ENCODE measurements at places on chromosomes 1 and 21.

DNA sequence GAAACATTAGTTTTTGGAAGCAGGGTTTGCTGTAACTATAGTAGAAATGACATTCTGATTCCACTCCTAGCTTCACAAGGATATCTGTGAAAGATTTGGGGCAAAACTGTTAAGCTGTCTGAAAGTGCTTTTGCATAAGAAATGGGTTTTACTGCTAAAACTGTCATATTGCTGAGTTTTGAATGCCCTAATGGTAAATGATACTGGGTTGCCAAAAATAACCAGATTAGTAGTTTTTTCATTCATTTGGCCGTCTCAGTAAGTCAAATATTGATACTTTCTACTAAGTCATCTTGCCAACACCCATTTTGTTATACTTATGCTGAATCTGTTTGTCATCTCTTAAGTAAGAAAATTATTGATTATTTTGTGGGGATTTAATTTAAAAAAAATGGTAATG is 399 bp upstream of the PTPRC start:
- DNase-seq, result no peak

GRCh38 chr1:30904962-30905335 is 3.6 kb downstream of the SDC3 start:
- DNase-seq, result no peak

- DNase-seq, result no peak
These were observed 32.8 kb downstream of the SNAP47 start for GRCh38 chr1:227768125-227768439.

DNA sequence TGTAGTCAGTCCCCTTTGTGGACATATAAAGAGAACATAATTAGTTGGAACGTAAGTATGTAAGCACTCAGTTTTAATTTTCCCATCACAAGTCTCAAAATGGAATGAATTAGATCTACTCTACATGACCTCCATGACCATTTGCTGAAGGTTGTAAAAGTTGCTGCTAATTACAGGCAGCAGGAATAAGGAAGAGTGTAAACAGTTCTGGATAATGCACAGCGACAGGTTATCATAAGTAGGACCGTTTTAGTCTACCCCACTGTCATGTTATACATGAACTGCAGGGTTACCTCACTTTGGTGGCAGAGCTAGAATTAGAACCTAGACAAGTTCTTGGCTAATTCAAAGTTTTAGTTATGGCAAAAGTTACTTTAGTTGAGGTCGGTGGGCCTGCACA is 21.7 kb downstream of the YTHDF2 start:
- DNase-seq, result no peak

- DNase-seq, result no peak
These were observed 949.7 kb upstream of the TMPRSS15 start for GRCh38 chr21:19353256-19353655.

GRCh38 chr1:51671527-51672325 is 54.8 kb downstream of the OSBPL9 start:
- no peak for DNase-seq

DNA sequence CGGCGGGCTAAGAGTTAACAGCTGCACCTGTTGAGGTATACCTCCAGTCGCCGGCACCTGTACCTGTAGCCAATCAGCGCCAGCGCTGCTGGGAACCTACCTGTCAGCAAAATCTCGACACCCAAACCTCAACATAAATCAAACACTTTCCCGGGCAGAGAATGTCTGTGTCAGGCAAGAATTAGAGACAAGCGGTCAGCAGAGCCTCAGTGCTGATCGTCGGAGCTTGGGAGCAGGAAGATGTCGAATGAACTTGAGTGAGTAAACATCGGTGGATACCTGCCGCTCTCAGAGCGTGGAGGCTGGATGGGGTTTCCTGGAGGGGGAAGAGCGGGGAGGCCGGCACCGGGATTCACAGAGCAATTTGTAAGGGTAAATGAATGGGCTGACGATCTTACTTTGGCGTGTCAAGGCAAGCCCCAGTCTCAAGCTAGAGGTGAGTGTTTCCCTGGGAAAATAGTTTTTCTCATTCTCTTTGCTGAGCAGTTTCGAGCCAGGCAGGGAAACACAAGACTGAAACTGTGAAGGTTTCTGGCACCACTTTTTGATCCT is at the start of gene GRHL3:
Gene GRHL3, plus strand, starts transcription at position 46 of the 552 bp plus-strand sequence. Its CDS starts 195 bp downstream, at position 241.
- no peak for DNase-seq

GRCh38 chr1:115980998-115981993 is 5.0 kb downstream of the SLC22A15 start:
- no peak for DNase-seq

- DNase-seq, result no peak
These were observed 87.2 kb downstream of the HHAT start for GRCh38 chr1:210415846-210416448.

DNA sequence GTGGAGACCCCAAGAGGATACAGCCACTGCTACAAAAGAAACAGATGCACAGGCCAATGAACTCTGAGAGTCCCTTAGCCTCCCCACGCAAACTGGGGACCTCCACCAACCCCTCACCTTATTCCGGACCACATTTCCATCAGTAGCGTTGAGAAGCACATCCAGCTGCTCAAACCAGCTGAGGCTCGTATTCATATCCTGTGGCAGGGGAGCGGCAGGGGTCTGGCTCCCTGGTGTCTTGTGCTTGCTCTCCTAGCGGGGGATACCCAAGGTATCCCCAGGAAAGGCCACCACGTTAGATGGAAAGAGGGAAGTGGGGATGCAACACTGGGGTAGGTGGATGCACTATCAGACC is 481 bp downstream of the CCDC163 start:
- no peak for DNase-seq

GRCh38 chr1:14136152-14136763 is 436.3 kb downstream of the PRDM2 start:
- no peak for DNase-seq

GRCh38 chr1:37845786-37846185 is 13.6 kb downstream of the MTF1 start:
- no peak for DNase-seq

DNA sequence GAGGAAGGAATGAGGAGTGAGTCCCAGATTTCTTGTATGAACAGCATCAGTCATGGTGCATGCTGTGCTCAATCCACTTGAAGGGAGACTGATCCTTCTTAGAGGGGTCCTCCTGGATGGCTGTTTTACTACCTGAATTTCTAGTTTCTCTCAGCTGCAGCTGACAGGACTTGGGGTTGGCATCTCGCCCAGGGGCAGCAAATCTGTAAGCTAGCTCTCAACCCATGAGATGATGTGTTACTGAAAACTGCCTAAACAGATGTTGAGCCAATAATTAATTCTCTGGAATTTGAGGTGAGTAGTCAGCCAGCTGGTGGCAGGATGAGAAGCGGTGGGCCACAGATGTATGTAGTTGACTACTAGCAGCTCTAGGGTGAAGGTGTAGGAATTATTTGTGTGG is 19.6 kb downstream of the BACH1 start:
- no peak for DNase-seq

DNA sequence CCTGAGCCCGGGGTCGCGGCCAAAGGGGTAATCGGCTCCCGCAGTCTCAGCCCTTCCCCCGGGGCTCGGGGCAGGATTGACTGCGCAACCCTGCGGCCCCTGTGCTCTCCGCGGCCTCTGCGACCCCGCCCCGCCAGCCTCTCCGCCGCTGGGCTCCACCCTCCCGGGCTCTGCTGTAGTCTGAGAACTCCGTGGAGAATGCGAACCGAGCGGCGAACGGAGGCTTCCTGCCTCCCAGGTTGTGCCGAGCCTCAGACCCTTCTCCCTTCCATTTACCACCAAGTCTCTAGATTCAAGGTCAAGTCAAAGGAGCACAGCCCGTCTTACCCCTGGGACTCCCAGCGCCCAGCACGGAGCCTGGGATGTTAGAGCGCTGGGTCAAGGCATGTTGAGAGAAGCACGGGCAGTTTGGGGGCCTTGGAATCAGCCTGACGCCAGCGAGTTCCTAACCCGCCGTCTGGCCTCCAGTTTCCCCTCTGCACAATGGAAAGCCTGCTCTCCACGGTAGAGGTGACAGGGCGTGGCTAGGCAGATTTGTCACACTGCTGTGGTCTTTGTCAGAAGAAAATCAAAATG is 3.0 kb downstream of the ATP2B4 start:
- DNase-seq, result peak; percentile 46

DNA sequence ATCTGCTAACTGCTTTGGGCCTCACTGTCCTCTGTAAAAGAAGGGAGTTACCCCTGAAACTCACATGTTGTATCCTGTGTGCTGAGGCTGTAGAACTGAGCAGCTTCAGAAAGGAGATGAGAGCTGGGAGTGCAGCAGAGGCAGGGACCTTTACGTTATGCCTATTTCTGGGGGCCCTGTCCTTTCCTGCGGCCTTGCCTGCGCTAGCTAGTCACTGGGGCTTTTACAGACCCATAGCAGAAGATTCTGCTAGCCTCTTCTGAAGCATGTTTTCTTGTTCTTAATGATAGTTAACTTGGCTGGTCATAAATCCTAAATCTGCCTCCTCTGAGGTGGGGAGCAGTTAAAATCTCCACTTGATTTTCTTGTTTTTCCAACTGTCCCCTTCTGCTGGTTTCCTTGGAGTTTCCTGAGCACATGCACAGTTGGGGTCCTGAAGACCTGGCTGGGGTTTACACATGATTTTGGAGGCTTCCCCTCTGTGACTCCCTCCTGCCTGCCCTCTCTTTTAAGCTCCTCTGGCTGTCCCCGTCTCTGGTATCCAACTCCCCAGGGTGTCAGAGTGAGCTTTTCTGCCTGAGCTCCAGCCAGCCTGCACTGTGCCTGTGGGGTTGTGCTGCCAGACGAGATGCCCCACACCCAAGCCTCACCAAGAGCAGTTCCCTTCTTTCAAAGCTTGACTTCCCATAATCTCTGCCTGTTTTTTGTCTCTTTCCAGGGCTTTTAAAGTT is 76.6 kb downstream of the NOS1AP start:
- no peak for DNase-seq

- DNase-seq, result no peak
These were observed 4.6 kb downstream of the BECN2 start for GRCh38 chr1:241962153-241962552.

GRCh38 chr1:183689762-183690204 is 36.7 kb upstream of the APOBEC4 start:
- DNase-seq, result no peak

- no peak for DNase-seq
These were observed 237.3 kb downstream of the NRIP1 start for GRCh38 chr21:14827468-14827867.

GRCh38 chr1:230976360-230976759 is 2.3 kb downstream of the TTC13 start:
- DNase-seq, result no peak

DNA sequence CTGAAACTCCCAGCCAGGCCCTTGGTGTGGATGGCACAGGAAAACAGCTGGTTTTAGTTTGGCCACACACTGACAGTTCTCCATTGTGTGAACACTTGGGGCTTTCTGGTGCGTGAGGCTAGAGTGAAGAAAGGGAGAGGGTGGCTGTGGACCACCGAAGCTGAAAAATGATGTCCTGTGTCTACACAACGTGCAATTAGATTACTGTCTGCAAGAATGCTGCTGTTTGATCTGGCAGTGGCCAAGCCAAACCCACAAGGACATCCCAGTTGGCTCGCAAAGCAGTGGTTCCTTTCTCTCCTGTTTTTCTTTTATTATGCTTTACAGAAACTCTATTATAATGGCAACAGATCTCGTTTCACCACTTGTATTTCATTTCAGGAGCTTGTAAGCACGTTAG is 58.9 kb downstream of the ERG start:
- DNase-seq, result no peak

DNA sequence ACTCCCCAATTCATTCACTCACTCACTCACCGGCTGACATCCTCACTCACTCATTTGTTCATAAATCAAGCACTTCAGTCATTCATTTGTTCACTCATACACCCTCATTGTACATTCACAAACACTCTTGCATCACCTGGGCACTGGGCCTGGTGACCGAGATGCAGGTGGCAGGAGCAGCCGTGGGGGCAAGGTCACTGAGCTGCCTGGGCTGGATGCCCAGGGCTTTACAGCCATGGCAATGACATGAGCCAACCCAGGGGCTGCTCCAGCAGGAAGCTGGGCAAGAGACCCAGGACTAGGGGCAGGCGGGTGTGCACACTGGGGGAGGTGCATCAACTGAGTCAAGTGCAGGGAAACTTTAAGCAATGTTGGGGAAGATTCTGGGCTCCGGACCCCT is 113.6 kb upstream of the IGSF21 start:
- DNase-seq, result no peak

- no peak for DNase-seq
These were observed 142.7 kb downstream of the HIVEP3 start for GRCh38 chr1:41775956-41776585.

- peak; percentile 58 for DNase-seq
These were observed 113.0 kb downstream of the OSBPL9 start for GRCh38 chr1:51729824-51730301.

DNA sequence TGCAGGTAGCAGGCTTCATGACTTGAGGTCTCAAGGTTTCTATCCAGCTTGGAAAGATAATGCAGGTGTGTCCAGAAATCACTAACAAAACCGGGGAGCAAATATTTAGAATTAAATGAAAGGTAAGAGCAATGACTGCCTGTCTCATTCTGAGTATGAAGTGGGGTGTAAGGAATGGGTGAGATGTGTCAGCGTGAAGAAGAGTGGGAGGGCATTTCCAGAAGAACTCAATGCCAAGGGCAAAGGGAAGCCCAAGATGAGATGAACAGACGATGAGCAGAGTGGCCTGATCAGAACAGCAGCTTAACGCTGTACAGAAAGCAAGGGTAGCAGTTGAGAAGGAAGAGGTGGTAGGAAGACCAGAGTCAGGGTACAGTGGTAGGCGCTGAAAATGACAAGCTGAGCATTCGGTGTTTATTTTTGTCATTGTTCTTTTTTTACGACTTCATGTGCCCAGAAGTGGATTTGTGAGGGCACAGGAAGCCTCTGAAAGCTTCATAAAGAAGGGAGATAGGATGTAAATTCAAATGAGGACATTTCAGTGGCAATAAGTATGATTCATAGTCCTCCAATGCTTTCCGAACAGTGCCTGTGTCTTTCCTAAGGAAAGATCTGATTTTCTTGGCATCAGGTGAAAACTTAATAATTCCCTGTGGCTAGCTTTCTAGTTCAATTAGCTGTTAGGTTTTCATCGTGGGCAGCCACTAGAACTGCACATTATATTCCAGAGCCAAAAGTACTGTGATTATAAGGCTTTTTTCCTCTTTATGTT is 190.5 kb downstream of the APP start:
- DNase-seq, result no peak

DNA sequence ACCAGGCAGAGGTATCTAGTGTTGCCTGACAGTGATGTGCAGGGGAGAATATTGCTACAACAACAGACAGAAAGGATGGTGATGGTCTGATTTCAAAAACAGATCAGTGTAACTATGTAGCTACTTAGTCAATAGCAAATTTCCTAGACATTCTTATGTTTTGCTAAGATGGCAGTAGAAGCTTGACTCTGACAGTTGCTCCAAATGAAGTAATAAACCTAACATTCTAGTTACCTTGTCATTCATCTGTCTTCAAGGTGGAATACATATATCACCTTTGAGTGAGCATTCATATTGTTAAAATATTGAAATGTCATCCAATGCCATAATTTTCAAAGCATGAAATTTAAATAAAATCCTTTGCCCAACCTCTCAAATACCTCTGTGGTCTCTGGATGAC is 617.4 kb downstream of the USP25 start:
- DNase-seq, result no peak

- DNase-seq, result no peak
These were observed 685.6 kb downstream of the AMY1C start for GRCh38 chr1:104435255-104435654.
